ENCODE measurements at places on chromosomes 1 and 21.

- DNase-seq, result no peak
Observed at GRCh38 chr1:183609313-183609712, 19.1 kb upstream of the NCF2 start.

GRCh38 chr1:193458628-193459027 lies 272.2 kb upstream of the B3GALT2 start:
- no peak for DNase-seq

DNA sequence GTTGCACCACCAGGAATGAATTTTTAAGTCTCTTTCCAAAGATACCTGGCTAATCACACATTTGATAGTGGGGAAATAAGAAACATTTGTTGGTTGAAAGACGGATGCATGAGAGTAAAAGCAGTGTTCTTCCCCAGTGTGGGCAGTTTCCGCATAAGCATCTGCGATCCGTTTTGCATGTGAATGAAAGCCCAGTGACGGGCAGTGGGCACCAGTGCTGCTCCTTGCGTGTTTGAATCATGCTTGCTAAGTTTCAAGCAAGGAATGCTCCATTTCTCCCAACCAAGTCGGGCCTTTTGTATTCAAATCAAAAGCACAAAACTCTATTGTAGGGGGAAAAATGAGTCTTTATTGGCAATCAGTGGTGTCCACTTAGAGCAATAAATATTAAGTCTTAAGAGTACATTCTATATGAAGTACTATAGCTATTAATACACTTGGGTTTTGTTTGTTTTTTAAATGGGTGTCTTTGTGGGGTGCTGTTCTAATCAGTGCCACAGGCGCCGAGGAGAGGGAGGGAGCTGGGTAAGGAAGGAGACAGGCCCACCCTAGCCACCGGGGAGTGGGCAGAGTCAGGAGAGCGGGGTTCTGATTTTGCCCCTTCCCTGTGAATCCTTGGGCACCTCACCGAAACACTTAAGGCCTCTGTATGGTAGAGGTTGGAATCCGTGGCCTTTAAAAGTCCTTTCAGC lies 750 bp upstream of the PTGFRN start:
- DNase-seq, result no peak

DNA sequence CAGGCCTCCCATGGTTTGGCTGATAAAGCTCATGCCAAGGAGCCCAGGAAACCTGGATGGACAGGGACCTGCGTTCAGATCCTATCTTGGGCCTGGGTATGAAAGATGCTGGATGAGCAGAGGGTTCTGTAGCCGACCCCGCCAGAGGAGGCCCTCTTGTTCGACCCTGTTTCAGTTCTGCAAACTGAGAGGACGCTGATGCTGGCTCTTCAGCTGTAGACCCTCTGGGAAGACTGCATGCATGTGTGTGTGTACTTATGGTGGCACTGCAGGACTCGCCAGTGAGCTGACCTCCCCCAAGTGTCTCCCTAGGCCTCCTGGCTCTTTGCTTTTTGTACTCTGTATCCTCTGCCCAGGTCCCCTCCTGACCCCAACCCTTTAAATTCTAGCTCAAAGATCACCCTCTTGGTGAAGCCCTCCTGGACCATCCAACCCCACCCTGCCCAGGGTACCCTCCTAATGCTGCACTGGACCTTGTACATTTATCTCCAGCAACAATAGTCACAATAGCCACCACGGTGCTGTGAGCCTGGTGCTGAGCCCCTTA lies 1.6 kb downstream of the EPS8L3 start:
- DNase-seq, result no peak

DNA sequence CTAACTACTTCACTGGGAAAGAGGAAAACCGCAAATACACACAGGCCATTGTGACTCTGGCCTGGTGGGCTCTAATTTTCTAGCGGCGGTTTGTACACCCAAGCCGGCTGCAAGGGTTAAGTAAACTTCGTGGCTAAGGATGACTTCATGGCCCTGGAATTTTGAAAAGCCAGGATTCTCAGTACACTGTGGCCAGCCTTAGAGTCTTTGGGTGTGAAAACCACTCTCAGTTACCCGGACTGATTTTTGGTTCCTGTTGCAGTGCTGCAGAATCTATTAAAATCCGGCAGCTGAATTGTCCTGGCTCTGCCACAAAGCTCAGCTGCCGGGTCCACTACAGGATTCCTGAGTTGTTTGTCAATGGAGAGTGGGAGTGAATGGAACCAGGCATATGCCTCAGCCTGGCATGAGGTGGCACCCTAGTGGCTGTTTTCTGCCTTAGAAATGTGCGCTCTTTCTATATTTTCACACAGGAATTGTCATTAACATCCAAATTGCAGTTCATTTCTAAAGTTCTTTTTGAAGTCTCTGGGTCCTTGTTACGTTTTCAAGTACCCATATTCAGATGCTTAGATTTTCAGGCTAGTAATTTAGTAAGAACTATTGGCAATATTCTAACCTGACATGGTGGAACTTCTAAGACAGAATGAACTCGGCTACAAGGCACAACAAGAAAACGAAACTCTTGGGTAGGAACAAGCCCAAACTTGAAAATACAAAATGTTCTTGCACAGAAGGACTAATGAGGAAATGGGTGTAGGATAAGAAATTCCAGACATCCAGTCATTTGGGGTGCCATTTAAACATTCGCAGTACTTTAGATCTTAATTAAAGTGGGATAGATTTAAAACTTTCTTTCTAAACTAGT lies 255.9 kb downstream of the NFIA start:
- DNase-seq, result peak; percentile 79

GRCh38 chr1:8348047-8348776 lies 30.3 kb downstream of the SLC45A1 start:
- DNase-seq, result no peak

GRCh38 chr1:19209439-19209989 lies 552 bp downstream of the UBR4 start:
- no peak for DNase-seq

- DNase-seq, result no peak
Observed at GRCh38 chr1:94746635-94747525, 73.3 kb upstream of the SLC44A3 start.

- DNase-seq, result no peak
Observed at GRCh38 chr1:88327391-88328267, 356.4 kb upstream of the PKN2 start.

- DNase-seq, result no peak
Observed at GRCh38 chr1:153734396-153735089, 6.7 kb downstream of the INTS3 start.

GRCh38 chr1:17935230-17935629 lies 172.4 kb upstream of the IGSF21 start:
- DNase-seq, result no peak

- DNase-seq, result no peak
Observed at GRCh38 chr1:234716908-234717375, 107.0 kb upstream of the IRF2BP2 start.

- no peak for DNase-seq
Observed at GRCh38 chr1:166730299-166730888, 108.9 kb upstream of the POGK start.

DNA sequence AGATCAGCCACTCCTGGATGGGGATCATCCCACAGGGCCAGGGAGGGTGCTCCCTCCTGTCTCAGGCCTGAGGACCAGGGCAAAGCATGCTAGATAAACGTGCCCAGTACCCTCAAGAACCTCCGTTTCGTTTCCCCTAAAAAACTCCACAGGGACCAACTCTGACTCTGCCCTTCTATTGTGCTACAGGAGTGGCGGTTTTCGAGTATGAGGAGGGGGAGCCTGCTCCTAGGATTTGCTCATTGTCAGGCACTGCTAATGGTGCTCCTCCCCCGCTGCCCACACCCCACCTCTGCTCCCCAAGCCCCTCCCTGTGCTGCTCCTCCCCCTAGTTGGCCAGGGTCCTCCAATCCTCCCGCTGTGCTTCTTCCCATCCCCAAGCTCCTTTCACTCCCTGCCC lies 32.0 kb downstream of the PGBD5 start:
- DNase-seq, result no peak

GRCh38 chr1:31548907-31549808 lies 27.2 kb upstream of the TINAGL1 start:
- peak; percentile 68 for DNase-seq

GRCh38 chr1:198750081-198750480 lies 111.2 kb downstream of the PTPRC start:
- no peak for DNase-seq

- no peak for DNase-seq
Observed at GRCh38 chr1:153953859-153954365, 4.5 kb downstream of the CRTC2 start.

DNA sequence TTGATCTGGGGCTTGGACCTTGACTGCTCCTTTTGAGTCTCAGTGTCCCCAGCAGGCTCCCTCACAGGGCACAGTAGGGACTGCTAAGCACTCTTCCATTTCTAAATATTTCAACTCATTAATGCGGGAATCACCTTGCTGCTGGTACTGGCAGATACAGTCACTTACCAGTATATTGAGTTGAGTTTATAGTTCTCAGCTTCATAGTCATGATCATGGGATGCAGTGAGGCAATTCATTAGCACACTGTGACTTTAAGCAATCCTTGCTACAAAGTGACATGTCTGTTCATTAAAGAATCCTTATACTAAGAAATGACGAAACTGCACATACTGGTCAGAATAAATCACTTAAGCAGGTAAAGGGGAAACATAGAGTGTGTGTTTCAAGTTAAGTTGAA lies 240.8 kb downstream of the SPATA17 start:
- no peak for DNase-seq
